ENCODE measurements at places on chromosomes 2 and 18.

GRCh38 chr2:236124182-236124893 lies 43.8 kb downstream of the GBX2 start:
- DNase-seq, result no peak

DNA sequence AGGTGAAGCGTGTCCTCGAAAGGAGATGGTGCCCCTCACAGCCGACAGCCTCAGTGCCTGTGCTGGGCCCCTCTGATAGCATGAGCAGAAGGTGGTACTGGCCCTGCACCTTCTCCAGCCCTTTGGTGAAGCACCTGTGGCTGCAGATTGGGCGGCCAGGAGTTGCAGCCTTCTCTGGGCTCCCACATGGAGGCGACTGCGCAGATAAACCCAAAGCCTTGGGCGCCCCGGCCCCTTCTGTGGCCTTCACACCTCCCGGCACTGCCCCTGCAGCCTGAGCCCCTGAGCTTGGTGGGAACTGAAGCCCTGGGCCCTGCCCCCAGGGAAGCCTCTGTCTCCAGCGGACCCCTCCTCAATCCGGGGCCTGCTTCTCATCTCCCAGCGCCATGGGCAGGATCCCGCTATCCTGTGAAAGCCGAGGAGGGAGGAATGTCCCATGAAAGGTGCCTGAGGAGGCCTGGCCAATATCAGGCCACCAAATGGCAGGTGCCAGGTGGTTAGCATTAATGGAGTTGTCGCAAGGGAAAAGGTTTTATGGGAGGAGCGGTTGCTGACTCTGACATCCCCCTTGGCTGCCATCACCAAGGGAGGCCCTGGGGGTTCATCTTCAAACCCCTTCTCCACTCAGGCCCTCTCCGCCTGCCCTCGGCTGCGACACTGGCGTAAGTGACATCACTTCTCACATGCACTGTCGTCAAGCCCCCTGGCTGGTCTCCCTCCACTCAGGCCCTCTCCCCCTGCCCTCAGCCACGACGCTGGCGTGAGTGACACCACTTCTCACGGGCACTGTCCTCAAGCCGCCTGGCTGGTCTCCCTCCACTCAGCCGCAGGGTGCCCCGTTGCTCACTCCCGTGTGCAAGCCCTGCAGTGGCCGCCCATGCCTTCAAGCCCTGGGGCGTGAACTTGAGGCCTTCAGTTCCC lies 62.4 kb downstream of the DDX1 start:
- no peak for DNase-seq

- DNase-seq, result no peak
Observed at GRCh38 chr18:71370671-71371445, 1082.0 kb downstream of the SOCS6 start.

DNA sequence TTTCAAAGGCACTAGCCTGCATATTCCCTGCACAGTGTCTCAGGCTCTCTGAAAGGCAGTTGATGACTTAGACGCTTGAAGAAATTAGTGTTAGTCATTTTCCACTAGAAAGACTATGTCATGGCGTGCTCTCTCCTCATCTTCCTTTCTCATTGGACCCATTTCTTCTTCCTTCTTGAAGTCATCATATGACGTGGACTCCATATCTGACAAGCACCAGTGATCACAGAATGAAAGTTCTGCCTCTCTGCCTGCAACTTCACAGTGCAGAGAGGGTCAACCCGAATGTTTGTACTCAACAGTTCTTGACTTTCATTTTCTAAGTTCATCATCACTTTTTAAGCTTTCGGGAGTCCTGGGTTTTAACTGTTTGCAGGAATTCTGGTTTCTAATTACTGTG lies 63.7 kb upstream of the CYRIA start:
- no peak for DNase-seq

DNA sequence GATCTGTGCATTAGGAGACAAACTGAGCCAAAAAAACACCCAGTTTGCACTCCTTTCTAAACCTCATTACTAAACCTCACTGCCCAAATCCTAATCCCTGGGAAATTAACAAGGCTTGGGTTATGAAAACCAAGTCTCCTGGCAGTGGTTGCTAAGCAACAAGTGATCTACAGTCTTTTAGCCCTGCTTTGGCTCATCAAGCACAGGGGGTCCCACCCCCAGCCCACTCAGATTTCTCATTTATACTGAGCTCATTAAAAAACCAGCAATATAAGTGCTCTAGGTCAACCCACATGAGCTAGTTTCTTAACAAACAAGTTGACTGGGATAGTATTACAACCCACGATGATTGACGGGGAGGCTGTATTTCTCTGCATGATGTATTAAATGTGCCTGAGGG lies 18.4 kb downstream of the DNER start:
- no peak for DNase-seq

- DNase-seq, result no peak
Observed at GRCh38 chr2:165893556-165893955, 60.0 kb downstream of the TTC21B start.

GRCh38 chr2:88811681-88812080 lies 120.2 kb downstream of the RPIA start:
- DNase-seq, result no peak

DNA sequence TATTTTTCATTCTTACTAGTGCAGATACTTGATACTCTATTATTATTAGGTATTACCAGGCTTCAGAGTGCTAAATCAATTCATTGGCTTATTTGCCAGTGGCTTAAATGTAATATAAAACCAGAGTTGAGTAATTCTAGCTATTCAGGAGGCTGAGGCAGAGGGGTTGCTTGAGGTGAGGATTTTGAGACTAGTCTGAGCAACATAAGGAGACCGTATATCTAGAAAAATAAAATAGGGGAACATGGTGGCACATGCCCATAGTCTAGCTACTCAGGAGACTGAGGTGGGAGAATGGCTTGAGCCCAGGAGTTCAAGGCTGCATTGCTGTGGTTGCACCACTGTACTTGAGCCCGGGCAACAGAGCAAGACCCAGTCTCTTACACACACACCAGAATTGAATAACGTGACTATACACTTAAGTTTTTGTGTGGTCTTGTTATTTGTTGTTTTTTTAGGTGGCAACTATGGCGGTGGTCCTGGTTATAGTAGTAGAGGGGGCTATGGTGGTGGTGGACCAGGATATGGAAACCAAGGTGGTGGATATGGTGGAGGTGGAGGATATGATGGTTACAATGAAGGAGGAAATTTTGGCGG lies 4.8 kb downstream of the HNRNPA3 start:
- DNase-seq, result no peak

- no peak for DNase-seq
Observed at GRCh38 chr2:226077031-226077430, 677.5 kb downstream of the NYAP2 start.

- no peak for DNase-seq
Observed at GRCh38 chr18:26745288-26746181, 120.0 kb downstream of the AQP4 start.

GRCh38 chr18:59834267-59834666 lies 65.5 kb upstream of the PMAIP1 start:
- no peak for DNase-seq

- no peak for DNase-seq
Observed at GRCh38 chr18:73545472-73545871, 602.2 kb downstream of the FBXO15 start.

GRCh38 chr2:160388464-160389263 lies 104.9 kb downstream of the RBMS1 start:
- DNase-seq, result no peak

- DNase-seq, result peak; percentile 70
Observed at GRCh38 chr18:9380621-9381395, 46.2 kb downstream of the TWSG1 start.

GRCh38 chr2:137357634-137358033 lies 592.3 kb downstream of the THSD7B start:
- no peak for DNase-seq

DNA sequence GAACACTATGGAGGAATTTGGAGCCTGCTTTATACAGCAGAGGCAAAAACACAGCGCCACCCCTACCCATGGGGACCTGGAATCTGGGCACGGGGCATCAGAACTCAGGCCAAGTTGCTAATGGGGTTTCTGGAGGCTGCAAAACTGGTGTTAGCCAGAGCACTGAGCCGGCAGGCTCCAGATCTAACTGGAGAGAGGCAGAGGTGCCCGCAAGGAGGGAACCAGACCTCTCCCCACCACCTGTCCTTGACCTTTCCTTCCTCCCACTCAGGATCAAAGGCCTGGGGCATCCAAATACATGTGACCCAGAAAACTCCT lies 126.6 kb downstream of the TNS1 start:
- DNase-seq, result no peak

GRCh38 chr2:52308156-52308555 lies 1276.2 kb upstream of the NRXN1 start:
- no peak for DNase-seq

DNA sequence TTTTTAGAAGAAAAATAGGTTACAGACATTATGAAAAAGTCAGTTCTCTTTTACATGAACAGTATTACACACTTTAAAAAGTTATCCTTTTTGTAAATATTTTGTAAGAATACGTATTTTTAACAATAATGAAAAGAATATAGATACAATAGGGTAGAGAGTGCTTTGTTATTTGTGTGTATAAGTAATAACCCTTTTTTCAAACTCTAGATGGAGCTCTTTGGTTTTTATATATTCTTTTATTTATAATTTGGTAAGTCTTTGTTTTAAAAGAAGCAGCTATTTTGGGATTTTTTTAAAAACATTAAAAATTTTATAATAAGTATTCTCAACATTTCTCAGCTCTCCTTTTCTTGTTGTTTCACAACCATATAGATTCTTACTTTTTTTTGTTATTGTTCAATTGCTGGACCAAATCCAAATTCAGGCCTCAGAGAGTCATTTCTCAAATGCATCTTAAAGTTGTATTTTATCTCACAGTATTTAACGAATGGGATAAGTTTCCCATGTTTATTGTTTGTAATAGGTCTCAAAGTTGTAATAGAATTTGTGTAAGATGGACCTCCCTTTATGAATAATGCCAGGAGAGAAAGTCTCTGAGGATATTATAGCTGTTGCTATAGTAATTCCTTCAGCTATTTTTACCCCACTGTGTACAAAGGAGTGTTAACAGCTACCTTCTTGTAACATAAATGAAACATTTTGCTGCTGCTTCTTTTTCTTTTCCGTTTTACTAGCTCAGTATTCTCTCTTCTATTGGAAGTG lies 46.4 kb downstream of the ACYP2 start:
- DNase-seq, result no peak

DNA sequence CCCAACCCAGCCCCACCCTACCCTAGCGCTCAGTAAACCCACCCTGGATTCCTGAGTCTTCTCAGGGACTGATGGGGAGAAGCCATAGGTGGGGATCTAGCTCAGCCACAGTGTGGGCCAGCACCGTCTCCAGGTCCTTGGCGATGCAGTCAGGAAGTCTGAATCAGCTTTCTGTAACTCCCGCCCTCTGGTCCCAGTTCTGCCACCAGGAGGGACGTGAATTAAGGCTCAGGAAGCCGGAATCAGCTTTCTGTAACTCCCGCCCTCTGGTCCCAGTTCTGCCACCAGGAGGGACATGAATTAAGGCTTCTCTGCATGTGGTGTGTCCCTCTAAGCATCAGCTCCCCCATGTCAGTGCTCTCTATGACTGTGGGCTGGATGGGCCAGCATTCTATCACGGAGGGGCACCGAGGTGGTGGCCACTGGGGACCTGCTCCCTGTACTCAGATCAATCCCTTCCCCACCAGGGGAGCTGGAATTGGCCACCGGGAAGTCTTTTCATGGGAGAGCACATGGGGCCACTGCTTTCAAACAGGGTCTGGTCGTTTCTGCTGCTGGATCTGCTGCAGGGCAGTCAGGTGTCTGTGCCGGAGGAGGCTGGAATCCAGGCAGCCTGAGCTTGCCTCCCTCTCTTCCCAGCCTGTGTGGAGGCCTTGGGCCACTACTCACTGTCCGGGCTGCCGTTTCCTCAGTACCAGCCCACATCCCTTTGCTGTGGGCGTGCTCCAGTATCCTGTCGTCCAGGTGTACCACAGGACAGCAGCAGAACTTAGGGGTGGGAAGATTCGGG lies 24.7 kb downstream of the ASB18 start:
- DNase-seq, result no peak

- no peak for DNase-seq
Observed at GRCh38 chr2:128667391-128667790, 348.7 kb upstream of the HS6ST1 start.

GRCh38 chr2:90069290-90069894 lies 1377.9 kb downstream of the RPIA start:
- DNase-seq, result peak; percentile 1

DNA sequence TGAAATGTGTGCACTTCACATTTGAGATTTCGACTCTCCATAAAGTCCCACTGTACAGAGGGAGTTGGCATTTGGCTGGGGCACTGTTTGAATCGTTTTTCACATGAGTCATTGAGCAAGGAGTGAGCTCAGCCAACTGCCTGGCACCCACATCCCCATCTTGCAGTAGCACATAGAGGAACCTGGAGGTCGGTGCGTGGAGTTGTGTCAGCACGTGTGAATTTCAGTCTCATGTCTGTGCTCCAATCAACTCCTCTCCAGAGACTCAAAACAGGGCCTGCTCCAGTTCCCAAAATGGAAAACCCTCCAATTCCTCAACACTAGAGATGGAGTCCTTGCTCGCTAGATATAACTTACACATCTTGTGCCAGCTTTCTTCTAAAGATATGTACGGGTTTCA lies 126.8 kb upstream of the CAPN13 start:
- DNase-seq, result no peak

DNA sequence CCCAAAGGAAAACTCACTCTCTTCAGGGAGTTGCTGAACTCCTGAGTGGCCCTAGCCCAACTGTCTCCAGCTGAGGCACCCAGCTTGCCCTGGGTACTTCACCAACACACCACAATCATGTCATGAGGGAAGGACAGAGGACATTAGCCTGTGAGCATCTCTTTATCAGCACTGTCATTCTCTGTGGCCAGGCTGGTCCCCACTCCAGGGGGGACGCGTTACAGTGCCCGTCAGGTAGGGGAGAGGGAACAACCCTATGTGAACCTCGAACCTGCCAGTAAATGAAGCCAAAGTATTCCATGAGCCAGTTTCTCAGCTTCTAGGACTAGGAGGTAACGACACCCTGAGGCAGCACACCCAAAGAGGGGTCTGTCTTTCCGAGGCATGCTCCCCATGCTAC lies 94.9 kb upstream of the MGAT4A start:
- DNase-seq, result no peak

- DNase-seq, result no peak
Observed at GRCh38 chr2:233977296-233977837, 60.2 kb downstream of the TRPM8 start.

DNA sequence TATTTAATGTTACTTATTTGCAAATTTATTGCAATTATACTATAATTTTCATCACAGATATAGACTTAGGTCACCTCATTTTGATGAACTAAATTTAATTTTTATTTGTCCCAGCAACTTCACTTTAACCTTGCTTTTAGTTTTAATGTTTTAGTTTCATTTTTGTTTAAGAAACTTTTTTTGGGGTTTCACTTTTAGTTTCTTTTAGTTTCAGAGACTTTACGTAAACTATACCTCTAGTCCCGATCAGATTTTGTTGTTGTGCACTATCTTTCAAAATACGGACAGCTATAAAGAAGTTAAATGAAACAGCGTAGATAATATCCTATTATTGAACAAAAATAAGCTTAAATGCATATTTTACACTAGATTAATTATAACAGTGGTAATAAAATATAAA lies 460.5 kb downstream of the ERBB4 start:
- DNase-seq, result no peak

GRCh38 chr2:144495227-144496091 lies 24.5 kb downstream of the ZEB2 start:
- no peak for DNase-seq

GRCh38 chr2:180456801-180457200 lies 449.7 kb upstream of the CWC22 start:
- no peak for DNase-seq

- DNase-seq, result no peak
Observed at GRCh38 chr2:177593402-177593801, 200.8 kb downstream of the AGPS start.
